ENCODE measurements at places on chromosomes 11 and 22.
A peak's percentile ranks its signal among the peaks of the same experiment; 100 is the strongest.

- DNase-seq, result no peak
Observed at GRCh38 chr22:33335611-33336279, 277.6 kb upstream of the SYN3 start.

GRCh38 chr11:13463779-13464290, 813 bp upstream of the BTBD10 start:
- DNase-seq, result no peak

GRCh38 chr11:61797263-61797944, 4.7 kb downstream of the FEN1 start:
- peak; percentile 77 for DNase-seq

DNA sequence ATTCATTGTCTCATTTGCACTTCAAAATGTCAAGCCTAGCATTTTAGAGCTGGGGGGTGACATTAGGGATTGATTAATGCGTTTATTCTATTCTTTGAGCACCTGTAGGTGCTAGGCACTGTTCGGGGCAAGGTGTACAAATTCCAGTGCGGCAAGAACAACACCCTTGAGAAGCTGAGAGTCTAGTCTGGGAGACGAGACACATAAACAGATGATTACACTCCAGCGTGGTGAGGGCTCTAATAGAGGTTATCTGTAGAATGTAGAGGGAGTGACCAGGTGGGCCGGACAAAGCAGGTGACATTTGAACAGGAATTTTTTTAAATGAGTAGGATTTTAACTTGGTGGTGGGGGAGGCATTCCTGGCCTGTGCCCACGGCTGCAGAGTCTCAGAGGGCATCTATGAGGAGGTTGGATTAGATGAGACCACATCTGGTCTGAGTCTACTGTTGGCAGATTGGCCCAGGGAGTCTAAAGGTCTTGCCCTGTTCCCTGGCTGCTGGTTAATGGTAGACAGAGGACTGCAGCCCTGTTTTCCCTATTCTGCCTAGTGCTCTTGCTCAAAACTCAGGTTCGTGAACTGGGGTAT, 970 bp downstream of the CAT start:
- DNase-seq, result no peak

DNA sequence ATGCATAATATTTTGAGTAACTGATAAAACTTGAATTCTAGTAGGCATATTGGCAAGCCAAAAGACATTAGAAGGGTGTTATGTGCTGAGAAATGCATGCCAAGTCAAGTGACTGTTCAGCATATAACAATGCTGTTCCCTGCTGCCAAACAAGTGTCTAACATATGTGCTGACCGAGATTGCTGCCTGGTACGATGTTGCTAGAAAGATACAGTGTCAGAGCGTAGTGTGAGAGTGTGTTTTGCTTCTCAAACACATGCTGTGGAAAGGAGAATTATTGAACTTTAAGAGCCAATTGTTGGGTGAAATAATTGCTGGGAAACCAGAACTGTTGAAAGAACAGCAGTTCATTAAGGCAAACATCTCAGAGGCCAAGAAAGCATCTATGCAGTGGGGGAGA, 71.3 kb upstream of the GRIA4 start:
- DNase-seq, result no peak

DNA sequence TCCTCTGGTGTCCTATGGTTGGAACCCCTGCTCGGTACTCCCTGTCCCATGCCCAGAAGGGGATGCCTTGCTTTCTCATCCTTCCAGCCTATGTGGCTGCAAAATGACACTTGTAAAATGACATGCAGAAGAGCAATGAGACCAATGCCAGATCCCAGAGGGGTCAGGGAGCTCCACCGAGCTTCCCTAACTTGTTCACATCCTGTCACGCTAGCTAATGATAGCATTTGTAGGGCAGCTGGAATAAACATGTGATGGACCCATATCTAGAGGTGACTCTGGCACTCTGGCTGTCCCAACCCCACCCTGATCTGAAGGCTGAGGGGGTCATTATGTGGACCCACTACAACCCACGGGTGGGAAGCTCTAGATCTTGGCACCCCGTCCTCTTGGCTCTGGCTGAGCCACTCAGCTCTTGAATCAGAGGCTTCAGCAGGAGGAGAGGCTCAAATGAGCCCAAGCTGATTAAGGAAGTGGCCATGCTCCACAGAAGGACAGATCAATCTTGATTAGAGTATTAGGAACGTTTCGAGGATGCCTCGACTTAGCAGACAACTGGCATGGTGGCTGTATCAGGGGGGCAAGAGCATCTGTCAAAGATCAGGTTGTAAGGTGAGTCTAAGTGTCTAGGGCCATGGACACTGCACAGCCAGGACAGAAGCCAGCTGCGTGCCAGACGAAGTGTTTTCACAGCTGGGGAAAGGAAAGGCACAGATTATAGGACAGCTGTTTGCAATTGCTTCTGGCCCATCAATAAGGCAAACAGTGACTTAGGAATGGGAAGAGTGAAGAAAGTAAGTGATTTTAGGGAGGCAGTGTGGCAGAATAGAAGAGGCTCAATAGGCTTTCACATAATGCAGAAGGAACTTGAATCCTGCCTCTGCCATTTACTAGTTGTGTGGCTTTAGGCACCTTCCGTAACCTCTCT, 182.8 kb downstream of the KIRREL3 start:
- DNase-seq, result no peak

GRCh38 chr11:102846292-102846691, 2.9 kb upstream of the MMP3 start:
- no peak for DNase-seq

DNA sequence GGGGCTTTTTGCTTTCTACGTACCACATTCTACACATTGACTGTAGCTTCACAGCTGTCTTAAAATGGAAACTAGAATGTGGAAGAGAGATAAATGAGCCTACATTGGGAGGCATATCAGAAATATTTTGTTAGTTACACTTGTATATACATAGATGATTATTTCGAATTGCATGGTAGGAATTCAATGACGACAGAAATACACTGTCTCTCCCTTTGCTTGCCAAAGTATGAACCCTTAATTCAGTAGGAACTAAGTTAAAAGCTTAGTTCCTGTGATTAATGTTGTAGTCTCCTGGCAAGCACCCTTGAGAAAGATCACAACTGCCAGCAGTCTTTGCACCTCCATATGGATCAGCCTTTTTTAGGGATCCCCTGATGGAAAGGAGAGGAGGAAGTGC, 10.1 kb downstream of the C11orf87 start:
- DNase-seq, result no peak

GRCh38 chr11:80718611-80719291, 1277.9 kb upstream of the TENM4 start:
- no peak for DNase-seq

- no peak for DNase-seq
Observed at GRCh38 chr22:20877715-20878114, 18.9 kb downstream of the SNAP29 start.

DNA sequence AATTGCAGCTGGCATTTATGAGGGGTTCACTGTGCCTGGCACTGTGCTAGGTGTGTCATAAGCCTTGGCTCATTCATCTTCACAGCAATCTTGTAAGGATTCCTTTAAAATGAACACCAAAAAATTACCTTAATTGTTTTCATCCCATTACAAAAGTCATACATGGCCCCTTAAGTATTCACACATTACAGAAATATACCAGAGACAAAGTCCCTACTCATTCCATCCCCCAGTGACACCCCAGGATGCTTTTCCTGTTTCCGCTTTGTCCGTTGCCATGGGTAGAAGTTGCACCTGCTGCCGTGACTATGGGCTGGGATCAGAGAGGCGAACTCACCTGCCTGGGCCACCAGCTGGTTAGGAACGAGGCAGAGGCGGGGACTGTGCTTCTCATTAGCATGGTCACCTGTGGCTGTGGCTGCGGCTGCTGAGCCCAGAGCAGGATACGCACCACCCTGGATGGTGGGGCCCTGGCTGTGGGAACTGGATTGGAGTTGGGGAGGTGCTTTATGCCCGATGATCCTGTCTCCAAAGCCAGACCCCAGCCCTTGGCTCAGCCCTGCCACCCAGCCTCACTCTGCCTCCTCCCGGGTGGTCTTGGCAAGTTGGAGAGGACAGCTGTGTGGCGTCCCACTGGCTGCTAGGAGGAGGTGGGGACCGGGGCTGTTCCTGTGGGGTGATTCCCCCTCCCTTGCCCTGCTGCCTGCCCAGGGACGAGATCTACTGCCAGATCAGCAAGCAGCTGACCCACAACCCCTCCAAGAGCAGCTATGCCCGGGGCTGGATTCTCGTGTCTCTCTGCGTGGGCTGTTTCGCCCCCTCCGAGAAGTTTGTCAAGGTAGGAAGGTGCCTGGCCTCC, 60.8 kb downstream of the MYO7A start:
- DNase-seq, result no peak

- DNase-seq, result peak; percentile 24
Observed at GRCh38 chr11:107468596-107468995, 11.0 kb upstream of the CWF19L2 start.

- DNase-seq, result peak; percentile 58
Observed at GRCh38 chr11:57588046-57588710, 9.3 kb upstream of the SERPING1 start.

- DNase-seq, result no peak
Observed at GRCh38 chr11:46359953-46360352, 12.7 kb downstream of the DGKZ start.

DNA sequence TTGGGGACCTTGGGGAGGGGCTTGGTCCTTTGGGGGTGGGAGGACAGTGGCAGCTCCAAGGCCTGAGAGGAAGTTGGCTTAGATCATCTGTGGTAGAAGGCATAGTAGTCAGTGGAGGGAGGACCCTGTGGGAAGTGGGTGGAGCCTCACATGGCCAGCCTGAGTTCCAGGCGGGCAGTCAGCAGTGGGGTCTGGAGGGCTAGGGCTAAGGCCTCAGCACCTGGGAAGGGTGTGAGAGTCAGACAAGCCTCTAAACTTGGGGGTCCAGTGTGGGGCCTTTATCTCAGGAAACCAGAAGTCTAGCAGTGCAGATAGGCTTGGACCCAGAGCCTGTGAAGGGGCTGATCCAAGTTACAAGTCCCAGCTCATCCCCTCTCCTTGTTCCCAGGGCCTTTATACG, 4.0 kb downstream of the NLRX1 start:
- DNase-seq, result peak; percentile 66

DNA sequence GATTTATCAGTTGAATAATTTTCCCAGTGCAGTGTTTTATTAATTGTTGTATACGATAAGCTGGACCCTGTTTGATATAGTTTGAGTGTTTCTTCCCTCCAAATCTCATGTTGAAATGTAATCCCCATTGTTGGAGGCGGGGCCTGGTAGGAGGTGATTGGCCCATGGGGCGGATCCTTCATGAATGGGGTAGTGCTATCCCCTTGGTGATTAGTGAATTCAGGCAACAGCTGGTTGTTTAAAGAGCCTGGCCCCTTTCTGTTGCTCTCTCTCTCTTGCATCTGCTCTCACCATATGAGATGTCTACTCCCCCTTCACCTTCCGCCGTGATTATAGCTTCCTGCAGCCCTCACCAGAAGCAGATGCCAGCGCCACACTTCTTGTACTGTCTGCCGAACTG, 1.5 kb downstream of the OR5A1 start:
- DNase-seq, result no peak

DNA sequence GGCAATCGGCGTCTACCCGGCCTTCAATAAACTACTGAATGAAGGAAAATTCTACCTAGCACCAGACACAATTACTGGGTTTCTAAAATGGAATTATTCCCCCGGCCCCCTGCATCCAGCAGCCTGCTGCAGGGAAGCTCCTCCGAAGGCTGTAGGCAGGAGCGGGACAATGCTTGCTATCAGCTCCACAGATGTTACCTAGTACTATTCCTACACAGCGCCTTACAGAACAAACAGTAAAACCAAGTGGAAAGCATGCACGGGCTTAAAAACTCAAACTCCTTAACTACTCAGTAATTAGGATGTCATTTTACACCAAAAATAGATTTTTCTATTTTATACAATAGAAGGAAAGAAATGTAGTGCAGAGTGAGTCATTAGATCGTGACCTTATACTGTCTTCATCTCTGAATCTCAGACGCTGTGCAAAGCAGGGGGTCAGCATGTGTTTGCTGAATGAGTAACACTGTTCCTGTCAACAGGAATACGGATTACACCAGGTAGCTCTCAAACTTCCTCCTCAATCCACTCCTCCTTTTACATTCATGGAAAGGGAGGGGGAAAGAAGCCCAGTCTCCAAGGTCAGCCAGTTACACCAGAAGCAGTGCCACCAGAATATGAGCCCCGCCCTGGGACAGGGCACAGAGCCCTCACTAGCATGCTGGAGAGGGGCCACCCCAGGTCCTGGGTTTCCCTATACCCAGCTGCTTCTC, 74.9 kb downstream of the PACSIN2 start:
- no peak for DNase-seq

DNA sequence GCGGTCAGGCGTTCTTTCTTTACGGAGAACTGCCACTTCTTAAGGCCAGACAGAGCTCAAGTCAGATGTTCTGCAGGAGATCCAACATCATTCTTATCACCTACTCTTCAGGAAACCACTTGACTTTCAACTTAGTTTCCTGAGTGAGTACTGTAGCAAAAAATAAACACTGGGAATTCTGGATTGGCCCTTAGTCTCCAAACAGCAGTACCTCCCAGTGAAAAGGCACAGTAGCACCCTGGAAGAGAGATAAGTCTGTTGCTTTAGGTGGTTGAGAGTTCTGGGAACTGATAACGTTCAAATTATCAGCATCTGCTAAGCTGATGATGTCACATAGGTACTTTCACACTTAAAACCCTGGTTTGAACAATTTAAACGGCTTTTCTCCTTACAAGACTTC, 971.8 kb upstream of the TENM4 start:
- DNase-seq, result no peak

DNA sequence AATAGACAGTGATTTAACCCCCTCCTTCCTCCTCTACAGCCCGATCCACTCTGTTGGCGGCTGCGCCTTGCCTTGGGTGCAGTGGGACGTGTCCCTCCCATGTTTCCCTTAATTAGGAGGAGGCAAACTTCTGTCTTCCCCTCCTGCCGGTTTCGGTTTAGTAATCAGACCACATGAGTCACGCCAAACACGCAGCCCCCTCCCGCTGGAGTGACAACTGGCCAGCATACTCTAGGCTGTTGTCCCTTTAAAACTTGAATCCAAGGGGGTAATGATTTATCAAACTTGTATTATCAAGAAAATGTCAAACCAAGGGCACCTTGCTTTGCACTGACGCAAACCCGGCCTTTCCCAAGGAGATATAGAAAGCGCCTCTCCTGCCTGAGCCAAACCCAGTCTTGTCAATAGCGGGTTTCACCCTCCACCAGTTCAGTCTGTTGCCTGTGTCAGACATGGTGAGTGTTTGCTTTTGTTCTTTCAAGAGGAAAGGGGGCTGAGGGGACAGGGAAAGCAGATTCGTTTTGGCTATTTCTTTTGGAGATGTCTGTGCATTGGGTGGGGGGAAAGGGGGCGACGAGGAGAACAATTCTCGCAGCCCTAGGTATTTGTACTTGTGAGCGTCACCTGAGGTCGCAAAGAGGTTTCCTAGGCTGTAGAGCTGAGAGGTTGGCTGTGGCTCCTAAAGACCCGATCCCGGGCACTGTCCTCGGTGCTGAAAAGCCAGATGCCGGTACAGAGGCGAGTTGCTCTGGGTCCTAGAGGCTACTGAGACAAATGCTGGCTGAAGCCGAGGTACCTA, at the start of gene SLC6A5:
TSS of gene SLC6A5 (plus strand) at position 388 of the 799 bp plus-strand sequence. CDS start at position 453, 65 bp downstream.
- DNase-seq, result peak; percentile 38

All from KBM-7 (cell line).